Stimulated activated CD4-positive, alpha-beta T cell treated with anti-CD3 and anti-CD28 coated beads, Interleukin-1b, Interleukin-23, amount 100 ng/mL, for 1 hour (primary cell): ENCODE measurements at places on chromosomes 7 and 10.

GRCh38 chr10:25867321-25867720 is 66.7 kb upstream of the MYO3A start:
- no peak for DNase-seq

GRCh38 chr7:75819711-75820110 is 6.1 kb upstream of the CCL24 start:
- no peak for DNase-seq

- no peak for DNase-seq
These were observed 1.3 kb upstream of the PAPSS2 start for GRCh38 chr10:87658321-87658795.

DNA sequence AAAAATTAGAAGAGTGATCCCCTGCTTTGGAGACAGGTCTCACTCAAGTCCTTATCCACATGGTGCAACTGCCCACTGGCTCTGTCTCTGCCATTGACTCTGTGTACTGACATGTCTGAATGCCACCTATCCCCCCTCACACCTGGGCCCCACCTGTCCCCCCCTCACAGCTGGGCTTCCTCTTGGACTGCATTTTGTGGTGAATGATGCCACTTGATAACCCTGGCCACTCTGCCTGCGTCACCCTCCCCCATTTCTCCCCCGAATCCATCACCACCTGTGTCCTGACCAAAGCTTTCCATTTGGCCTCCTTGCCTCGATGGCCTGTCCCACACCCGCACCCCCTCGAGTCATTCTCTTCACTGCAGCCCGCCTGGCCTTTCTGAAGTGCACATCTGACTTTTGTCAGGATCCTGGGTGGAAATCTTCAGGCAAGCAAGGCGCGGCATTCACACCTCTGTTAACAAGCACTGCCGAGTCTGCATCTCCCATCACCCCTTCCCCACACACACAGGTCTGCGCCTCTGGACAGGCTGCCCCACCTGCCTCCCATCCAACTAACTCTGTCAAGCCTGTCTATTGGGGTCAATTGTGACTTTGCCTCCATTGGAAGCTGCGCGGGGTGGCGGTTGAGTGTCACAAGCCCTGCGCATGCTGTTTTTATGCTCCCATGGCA is 175.3 kb upstream of the KLF14 start:
- no peak for DNase-seq

DNA sequence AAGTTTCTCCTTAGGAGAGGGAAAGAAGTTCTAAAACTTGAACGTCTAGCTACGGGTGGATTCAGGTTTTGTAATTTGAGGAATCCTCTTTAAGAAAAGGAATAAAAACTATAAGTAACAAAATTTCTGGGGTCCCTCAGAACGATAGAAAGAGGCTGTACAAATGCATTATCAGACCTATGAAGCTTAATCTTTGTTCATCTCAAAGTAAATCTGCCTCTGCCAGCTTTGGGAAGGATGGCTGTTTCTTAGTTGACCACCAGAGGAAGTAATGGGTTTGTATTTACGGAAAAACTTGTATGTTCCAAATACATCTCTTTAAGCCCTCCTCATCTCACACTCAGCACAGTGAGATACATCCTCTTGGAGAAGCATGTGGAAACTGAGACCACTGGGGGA is 864 bp downstream of the PSTK start:
- no peak for DNase-seq

DNA sequence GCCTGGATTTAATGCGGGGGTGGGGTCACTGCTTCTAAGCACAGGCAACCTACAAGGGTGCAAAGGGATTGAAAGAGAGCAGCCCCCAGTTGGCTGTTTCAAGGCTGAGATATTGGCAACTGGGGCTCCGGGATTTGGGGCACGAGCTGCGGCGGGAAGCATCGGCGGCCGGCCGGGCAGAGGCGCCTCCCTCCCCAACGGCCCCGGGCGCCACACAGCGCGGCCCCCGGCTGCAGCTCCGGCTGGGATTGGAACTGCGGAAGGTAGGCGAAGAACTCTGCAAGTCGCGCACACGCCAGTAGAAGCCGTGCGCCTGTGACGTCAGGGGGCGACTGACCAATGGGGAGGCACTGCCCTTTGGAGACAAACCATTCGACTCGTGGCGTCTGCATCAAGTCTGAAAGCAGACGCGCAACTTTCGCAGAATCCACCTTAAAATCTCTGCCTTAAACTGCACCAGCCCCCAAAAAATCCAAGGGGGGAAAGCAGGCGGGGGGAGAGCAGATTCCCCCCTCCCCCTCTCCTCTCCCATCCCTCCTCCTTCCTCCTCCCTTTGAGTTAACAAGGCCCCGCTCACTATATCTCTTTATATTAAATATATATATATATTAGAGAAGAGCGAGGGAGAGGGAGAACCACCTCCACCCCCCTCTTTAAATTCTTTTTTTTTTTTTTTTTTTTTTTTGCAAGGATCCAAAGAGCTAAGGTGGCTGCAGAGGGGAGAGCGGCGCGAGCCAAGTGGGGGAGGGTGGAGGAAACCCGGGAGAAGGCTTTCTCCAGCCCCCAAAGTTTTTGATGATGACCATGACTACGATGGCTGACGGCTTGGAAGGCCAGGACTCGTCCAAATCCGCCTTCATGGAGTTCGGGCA is at the start of gene DLX6:
Gene DLX6 (plus strand): TSS at position 371 of the 872 bp plus-strand sequence. CDS start 425 bp downstream, at position 796.
- no peak for DNase-seq

- DNase-seq = no peak
These were observed 107.5 kb downstream of the FOXP2 start for GRCh38 chr7:114522081-114522480.

DNA sequence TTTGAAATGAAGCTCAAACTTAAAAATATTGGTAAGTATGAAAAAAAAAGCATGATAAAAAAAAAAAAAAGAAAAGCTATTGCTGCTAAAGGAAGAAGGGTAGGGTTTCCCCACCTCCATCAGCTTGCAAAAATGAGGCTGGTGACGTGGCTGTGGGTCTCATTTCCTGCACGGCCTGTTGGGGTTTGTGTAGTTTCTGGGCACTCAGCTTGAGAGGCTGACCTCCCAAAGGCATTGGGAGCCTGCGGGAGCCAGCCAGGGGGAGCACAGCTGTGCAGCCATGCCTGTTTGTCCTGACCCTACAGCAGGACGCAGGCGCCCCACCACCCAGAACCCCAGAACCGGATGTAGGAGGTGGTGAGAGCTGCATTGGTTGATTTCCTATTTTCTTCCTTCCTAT is 48.8 kb upstream of the CARD11 start:
- DNase-seq = peak; percentile 30

GRCh38 chr7:135833642-135834041 is 85.0 kb upstream of the FAM180A start:
- no peak for DNase-seq

- DNase-seq = no peak
These were observed 46.2 kb downstream of the MINDY4 start for GRCh38 chr7:30817371-30817767.

GRCh38 chr10:93319896-93320295 is 162.2 kb downstream of the MYOF start:
- no peak for DNase-seq

DNA sequence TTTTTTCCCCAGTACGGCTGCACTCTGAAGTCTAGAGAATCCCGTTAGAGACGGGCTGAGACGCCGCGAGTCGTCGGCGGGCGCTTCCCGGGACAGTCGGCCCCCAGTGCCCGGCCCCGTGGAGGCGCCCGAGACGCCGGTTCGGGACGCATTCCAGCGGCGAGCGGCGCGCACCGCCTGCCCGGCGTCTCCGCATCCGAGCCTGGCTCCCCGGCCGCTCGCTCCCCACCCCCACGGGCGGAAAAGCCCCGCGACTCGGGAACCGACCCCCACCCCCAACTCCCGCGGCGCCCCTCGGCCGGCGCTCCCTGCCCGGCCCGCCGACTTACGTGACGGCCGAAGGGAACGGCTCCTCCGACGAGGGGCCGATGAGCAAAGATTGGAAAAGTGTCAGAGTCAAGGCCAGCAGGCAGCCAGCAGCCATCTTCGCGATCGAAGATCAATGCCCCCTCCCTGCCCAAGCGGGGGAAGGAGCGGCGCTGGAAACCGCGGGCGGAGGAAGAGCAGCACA is 486 bp downstream of the CACNA2D1 start:
- no peak for DNase-seq

- DNase-seq = no peak
These were observed 179.0 kb downstream of the PRPF18 start for GRCh38 chr10:13765641-13766341.

DNA sequence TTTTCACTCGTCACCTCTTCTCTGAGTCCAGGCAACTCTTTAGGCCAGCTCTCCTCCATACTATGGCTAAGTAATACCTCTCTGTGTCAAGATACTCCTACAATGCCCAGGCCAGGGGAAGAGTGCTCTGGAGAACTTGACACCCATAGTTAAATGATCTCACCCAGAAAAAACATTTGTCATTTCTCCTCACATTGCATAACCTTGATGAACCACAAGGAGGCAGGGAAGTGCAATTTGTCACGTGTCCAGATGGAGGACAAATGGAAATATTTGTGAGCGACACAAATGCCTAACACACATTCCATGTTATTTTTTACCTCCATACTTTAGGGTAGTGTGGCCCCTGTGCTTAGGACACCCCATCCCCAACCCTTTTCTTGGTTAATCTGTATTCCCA is 78.3 kb downstream of the HTR7 start:
- DNase-seq = no peak

- no peak for DNase-seq
These were observed 1.9 kb downstream of the SLC18A3 start for GRCh38 chr10:49611816-49612512.

- DNase-seq = no peak
These were observed 218.4 kb downstream of the ADAM12 start for GRCh38 chr10:126169899-126170298.

- no peak for DNase-seq
These were observed 27.5 kb downstream of the LRGUK start for GRCh38 chr7:134154581-134155130.

DNA sequence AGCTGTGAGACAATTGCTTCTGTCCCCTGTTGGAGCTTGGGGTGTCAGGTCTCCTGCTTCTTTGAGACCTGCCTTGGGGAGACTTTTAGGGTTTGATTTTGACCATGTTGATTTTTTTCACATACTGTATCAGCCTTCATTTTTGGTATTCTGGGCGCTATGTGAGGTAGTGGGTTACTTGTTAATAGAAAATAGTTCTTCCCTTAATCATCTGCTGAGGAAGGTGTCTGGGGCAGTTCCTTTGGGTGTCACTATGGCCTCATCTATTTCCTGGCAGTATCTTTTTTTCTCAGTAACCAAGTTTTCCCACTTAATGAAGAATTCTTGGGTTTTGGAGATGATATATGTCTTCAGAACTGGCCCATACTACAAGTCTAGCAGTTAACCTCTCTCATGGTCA is 4.6 kb upstream of the NOLC1 start:
- DNase-seq = no peak

DNA sequence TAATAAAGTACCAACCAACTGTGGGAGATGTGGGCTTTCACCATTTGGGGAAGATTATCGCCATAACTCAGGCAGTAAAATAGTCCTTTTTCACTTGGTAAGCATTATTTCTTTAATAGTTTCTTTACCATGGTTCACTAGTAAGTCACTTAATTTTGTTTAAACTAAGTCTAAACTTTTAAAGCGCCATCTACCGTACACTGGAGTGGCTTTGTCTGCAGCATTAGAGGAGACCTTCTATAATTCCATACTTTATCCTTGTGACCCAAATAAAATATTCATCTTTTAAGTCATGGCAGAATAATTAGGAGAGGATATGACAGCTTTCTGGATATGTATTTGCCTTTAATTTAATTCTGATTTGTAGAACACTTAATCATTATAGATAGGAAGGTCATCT is 468.0 kb downstream of the MAGI2 start:
- DNase-seq = no peak

DNA sequence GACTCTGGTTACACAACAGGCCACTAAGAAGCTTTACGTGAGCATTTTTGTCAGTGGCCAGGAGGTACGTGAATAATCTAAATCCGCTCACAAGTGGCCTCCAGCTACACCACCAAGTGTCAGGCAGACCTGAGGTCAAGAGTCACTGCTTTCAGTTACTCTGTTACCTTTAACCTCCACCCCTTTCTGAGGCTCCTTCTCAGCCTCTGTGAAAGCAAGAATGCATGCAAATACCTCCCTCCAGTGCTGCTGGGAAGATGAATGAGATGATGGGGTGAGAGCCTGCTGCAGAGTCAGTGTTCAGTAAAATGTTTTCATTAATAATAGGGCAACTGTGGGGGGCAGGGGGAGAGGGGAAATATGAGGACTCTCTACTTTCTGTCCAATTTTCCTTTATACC is 11.2 kb downstream of the DDC start:
- DNase-seq = no peak

DNA sequence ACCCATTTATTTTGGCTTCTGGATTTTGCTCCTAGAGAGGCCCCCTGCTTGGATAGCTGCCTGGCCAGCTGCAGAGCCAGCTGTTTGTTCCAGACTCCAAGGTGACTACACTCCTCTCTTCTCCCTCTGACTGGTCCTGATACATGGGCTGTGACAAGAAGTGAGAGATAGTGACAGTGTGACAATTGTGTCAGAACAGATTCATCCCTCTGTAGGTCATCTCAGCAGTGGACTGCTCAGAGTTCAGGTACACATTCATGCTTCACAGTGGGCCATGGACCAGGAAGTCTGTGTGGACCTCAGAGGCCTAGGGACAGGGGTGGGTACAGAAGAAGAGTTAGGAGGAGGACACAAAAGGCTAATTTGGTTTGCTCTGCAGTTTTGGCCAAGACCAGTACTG is 188.2 kb upstream of the MKLN1 start:
- DNase-seq = no peak

DNA sequence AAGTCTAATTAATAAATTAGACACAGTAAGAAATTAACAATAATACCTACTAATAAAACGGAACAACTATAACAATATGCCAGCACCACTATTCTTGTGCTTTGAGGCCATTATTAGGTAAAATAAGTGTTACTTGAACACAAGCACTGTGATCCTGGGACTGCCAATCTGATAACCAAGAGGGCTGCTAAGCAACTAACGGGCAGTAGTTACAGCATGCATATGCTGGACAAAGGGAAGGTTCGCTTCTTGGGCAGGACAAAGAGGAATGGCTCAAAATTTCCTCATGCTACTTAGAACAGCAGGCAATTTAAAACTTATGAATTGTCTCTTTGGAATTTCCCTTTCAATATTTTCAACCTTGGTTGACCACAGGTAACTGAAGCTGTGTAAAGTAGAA is 718.6 kb downstream of the SORCS3 start:
- DNase-seq = no peak

GRCh38 chr7:29806995-29807841 is 910 bp downstream of the WIPF3 start:
- DNase-seq = no peak

- DNase-seq = no peak
These were observed 167.8 kb upstream of the AUTS2 start for GRCh38 chr7:69430384-69431021.

DNA sequence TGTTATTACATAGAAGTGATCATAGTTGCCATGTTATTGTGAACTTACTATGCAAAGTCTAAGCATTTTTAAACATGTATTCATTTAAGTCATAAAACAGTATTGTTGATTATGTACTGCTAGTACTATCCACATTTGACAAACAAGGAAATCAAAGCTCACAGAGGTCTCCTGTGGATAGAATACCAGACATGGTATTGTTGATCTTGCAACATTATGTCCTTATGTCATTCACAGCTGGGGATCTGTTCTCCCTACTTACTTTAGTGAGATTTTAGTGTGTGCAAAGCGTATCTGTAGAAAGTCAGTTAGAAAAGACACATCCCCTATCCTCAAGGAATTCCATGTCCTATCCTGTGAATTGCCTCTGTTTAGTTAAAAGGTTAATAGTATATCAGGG is 106.1 kb downstream of the SND1 start:
- DNase-seq = no peak

- DNase-seq = no peak
These were observed 52.6 kb downstream of the CAV1 start for GRCh38 chr7:116577320-116577871.

GRCh38 chr10:44382131-44382858 is 2.6 kb downstream of the CXCL12 start:
- no peak for DNase-seq
